ENCODE measurements at places on chromosomes 7 and 10.
A peak's percentile ranks its signal among the peaks of the same experiment; 100 is the strongest.

DNA sequence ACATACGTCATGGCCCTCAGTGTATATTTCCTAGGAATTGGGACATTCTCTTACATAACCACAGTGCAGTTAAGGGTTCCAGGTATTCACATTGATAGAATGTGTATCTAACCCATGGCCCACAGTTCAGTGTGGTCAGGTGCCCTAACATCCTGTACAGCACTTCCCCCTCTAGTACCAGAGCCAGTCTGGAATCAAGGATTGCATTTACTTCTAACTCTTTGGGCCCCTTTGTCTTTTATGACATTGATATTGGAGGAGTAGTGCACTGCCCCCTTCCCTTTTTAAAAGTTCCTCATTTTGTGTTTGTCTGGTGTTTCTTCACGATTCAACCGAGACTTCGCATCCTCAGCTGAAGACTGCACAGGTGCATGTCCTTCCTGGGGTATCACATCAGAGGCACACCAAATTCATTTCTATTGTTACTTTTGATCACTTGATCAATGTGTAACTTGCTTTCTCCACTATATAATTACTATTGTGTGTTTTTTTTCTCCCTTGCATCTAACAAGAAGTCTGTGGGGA, 22.4 kb upstream of the NPFFR1 start:
- DNase-seq: no peak

- DNase-seq: no peak
These were observed 212.8 kb downstream of the ADARB2 start for GRCh38 chr10:1524540-1524939.

- DNase-seq: no peak
These were observed 5.4 kb downstream of the SLIT1 start for GRCh38 chr10:97180363-97180755.

GRCh38 chr7:38756521-38756920, 125.3 kb upstream of the AMPH start:
- DNase-seq: no peak

GRCh38 chr7:50330696-50331095, 26.2 kb downstream of the IKZF1 start:
- DNase-seq: no peak

DNA sequence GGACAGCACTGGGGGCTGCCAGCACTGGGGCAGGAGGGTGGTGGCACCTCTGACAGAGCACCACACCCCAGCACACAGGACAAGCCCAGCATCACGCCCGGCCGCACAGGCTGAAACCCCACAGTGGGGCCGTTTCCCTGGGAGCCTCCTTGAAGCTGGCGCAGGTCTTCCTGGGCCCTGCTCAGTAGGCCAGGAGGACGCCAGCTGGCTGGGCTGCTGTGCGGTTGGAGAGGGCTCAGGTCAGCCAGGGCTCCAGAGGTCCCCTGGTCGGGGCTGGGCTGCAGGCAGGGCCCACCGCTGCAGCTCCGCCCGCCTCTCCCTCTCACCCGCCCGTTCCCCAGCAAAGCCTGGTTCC, 137.3 kb downstream of the TCERG1L start:
- no peak for DNase-seq

DNA sequence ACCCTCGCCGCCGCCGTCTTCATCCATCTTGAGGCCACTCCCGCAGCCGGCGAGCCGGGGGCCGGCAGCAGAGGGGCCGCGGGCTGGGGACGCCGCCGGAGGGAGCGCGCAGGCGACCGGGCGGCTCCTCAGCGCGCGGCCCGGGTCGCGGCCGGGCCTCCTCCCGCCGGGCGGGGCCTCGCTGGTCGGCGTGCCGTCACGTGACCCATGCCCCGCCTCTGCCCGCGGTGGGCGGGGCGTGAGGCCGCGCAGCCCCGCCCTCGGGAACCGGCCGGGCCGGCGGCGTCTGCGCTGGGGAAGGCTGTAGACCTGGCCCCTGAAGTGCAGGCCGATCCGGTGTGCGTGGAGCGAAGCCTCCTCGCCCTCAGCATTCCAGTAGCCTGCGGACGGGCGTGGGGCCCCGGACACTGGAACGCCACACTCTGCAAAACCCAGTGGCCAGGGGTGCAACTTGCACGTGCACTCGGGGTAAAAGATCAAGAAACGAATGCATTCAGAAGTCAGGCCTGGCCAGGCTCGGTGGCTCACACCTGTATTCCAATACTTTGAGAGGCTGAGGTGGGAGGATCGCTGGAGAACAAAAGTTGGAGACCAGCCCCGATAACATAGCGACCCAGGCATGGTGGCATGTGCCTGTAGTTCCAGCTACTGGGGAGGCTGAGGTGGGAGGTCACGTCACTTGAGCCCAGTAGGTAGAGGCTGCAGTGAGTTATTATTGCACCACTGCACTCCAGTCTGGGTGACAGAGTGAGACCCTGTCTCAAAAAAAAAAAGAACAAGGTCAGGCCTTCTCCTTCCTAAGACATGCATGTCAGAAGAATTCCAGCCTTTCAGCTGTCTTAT, at the start of gene CYTH3:
TSS of gene CYTH3 (minus strand) at position 144 of the 843 bp plus-strand sequence. CDS start at position 27, 117 bp downstream.
- DNase-seq: peak; percentile 43

- no peak for DNase-seq
These were observed 97.8 kb downstream of the GRM8 start for GRCh38 chr7:127154958-127155357.

DNA sequence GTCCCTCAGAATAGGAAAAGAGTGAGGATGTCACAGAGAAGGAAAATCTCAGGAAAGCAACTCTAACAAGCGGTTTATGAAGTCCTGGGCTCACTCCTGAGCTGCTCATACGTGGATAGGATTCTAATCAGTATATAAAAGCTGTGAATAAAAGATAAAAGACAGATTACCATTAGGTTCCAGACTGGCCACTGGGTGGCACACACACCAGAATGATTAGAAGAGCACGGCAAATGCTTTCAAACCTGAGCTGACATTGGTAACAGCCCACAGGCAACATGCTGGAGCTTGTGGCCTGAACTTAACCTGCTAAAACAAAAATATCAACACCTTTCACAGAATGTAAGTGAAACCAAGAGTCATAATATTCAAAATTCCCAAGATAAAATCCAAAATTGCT, 370.8 kb downstream of the GRID1 start:
- DNase-seq: no peak

- DNase-seq: no peak
These were observed 198.3 kb downstream of the ADRA2A start for GRCh38 chr10:111275091-111275490.

GRCh38 chr10:91592266-91592975, 40.5 kb downstream of the PPP1R3C start:
- DNase-seq: no peak

- no peak for DNase-seq
These were observed 1020.6 kb downstream of the XPNPEP1 start for GRCh38 chr10:108902619-108903285.

DNA sequence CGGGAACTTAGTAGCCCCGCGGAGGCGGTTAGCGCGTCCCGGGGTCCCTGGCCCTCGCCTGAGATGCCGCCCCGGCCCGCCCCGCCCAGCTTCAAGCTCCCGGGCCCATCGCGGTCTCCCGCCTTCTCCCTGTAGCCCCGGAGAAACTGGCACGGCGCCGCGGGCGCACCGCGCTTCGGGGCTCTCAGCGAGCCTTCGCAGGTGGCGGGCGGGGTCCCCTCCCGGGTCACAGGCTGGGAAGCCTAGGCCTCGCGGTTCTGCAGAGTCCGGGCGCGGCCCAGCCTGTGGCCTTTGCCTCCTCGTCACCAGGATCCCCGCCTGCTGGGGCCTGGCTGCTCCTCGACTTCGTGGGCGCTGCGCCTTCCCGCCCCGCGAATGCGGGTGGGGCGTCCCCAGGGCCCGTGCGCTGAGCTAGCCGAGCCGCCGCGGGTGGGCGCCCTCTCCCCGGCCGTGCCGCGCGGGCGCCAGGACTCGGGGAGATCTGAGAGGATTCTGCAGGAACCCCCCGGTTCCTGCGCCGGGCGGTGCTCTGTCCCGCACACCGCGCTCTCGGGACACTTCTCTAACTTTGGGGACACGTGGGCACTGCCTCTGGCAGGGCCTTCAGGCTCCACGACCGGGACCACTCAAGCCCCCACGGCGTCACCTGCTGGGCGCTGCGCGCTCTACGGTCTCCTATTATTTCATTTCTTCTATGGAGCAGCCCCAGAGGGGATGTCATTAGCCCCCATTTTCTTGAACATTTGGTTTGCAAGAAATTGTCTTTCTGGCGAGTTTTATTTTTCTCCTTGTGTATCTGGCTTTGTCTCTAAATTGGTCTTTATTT, 682 bp upstream of the RGS10 start:
- DNase-seq: peak; percentile 32

DNA sequence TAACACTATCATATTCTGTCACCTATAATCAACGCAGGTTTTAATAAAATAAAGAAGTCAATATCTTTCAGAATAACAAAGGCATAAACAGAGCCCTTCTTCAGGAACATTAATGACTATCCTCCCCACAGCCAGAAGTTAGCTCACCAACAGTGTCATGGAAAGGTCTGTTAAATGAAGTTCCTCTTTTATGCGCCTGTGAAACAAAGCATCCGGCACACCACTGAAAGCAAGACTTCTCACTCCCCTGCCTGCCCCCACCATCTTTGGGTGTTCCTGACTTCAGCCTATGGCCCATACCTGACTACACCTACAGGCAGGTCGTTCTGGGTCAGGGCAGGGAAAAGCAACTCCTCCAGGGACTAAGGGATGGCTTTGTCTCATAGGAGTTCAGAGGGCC, 205.4 kb downstream of the FANK1 start:
- no peak for DNase-seq

DNA sequence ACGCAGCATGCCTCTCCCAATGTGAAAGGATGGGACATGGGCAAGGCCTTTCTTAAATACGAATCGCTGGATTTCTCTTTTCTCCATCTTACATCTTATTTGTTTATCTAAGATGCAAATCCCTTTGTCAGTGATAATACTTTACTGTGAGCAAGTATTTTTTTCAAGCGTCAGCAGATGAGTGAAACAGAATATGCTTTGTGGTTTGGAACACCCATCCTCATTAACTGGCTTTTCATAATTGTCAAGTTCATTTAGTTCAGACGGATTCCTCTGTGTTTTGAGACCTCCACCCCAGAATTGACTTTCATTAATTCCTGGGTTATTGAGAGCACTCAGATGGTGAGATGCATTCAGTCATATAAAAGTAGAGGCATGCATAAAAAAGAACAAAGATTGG, 149.8 kb downstream of the NSUN6 start:
- no peak for DNase-seq

- no peak for DNase-seq
These were observed 518.0 kb downstream of the XPNPEP1 start for GRCh38 chr10:109405338-109405737.

DNA sequence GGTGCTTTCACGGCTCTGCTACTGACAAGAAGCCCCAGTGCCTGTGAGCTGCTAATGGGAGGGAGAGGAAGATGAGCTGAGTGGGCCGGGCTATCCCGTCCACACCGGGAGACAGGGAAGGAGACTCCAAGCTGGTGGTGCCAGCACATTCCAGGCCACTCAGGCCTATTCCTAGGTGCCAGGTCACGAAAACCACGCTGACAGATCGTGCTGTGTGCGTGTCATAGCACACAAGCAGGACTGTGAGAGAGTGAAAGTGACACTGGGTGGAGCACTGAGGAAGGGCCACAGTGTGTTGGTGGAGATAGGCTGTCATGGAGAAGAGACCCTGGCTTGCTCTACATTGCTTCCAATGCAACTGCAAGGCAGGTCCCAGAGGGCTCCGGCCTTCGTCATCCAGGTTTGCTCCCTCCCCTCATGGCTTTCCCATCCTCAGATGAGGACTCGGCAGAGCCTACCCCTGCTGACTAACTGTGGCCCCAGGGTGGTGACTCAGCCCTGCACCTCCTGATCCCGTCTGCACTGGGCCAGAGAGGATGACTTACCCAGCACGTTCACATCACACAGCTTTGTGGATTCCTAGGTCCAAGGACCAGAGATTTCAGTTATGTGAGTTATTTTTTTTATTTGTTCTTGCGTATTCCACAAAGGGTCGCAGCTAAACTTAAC, 167.3 kb downstream of the EGFR start:
- no peak for DNase-seq

GRCh38 chr10:80996615-80997193, 459.0 kb downstream of the SH2D4B start:
- no peak for DNase-seq

- DNase-seq: no peak
These were observed 15.6 kb upstream of the ZFAND2A start for GRCh38 chr7:1175597-1175966.

- DNase-seq: no peak
These were observed 18.9 kb upstream of the ACTA2 start for GRCh38 chr10:88971221-88972061.

GRCh38 chr7:44279286-44279685, 46.1 kb downstream of the CAMK2B start:
- DNase-seq: no peak

DNA sequence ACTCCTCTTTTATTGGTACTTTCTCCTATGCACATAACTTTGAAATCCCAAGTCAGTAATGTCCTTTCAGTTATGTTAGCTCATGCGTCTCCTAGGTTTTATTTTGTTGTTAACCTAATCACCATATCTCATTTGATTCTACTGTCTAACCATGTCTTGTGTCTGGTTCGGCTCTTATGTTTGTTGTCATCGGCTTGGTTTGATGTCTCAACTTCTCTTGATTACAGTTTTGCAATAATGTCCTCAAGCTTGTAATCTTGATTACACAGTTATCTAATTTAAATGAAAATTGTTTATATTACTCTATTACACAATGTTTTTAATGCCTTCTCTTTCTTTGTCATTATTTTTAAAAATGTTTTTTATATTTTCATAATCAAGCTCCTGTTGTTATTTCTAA, 35.9 kb upstream of the SEMA3A start:
- DNase-seq: no peak

DNA sequence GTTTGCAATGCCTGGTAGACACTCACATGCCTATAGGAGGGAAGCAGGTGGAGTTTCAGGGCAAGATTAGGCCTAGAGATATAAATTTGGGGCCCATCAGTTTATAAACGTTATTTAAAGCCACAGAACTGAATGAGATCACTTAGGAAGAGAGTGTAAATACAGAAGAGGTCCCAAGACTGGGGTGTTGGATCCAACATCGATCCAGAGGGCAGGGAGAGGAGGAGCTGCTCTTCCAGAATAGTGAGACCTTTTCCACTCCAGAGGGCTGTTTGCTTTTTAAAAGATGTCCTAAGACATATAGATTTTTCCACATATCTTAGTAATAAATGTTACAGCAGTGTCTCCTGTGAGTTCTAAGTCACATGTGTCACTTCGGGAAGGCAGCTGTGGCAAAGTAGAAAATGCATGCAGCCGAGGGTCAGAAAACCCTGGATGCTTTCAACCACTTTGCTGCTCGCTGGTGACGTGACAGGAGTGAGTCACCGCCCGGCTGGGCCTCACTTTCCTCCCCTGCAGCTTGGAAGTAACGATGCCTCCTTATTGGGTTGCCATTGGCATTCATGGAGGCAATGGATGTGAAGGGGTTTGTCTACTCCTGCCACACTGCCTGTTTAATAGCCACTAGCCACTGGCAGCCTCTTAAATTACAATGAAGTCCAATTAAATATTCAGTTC, 95.4 kb downstream of the TRIL start:
- DNase-seq: no peak

- no peak for DNase-seq
These were observed 403.7 kb upstream of the ZMIZ1 start for GRCh38 chr10:78664929-78665553.

DNA sequence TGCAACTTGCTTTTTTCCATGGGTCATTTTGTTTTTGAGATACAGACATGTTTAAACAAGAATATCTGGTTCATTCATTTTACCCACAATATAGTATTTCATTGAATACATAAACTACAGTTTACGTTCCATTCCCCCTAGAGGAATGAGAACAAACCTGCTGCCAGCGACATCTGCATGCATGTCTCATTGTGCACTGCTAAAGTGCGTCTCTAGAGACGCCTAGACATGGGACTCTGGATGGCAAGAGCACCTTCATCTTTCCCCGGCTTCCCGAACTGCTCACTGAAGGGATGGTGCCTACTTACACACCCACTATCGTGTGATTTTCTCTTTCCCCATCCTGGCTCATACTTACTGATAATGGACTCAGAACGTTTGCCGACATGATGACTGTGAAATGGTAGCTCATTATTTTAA, 1.2 kb upstream of the ZNF777 start:
- DNase-seq: no peak

All from stimulated activated CD8-positive, alpha-beta memory T cell treated with anti-CD3 and anti-CD28 coated beads, Interleukin-15, amount 100 ng/mL, for 1 hour (primary cell).